ENCODE measurements at places on chromosomes 11 and 22.

- DNase-seq = no peak
Measured at GRCh38 chr11:71075871-71076420, 176.4 kb downstream of the SHANK2 start.

GRCh38 chr11:125375146-125375545 lies 120.9 kb downstream of the FEZ1 start:
- DNase-seq = no peak

DNA sequence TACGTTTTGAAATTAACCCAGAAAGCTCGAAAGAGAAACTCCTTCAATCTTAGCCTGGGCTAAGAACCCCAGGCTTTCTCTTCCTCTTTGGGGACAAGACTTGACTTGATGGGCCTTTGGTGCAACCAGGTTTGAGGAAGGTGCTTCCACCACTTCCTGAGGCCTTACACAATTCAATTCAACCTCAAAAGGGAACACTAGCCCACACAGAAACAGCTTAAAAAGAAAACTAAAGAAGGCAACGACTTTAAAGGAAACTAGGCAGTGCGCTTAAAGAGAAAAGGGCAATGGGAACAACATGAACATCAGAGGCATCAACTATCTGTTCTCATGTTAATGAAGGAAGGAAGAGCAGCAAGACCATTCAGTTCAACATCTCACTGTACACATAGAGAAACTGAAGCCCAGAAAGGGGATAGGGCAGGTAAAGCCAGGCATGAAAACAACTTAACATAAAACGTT lies 24.8 kb downstream of the PAK1 start:
- DNase-seq = no peak

DNA sequence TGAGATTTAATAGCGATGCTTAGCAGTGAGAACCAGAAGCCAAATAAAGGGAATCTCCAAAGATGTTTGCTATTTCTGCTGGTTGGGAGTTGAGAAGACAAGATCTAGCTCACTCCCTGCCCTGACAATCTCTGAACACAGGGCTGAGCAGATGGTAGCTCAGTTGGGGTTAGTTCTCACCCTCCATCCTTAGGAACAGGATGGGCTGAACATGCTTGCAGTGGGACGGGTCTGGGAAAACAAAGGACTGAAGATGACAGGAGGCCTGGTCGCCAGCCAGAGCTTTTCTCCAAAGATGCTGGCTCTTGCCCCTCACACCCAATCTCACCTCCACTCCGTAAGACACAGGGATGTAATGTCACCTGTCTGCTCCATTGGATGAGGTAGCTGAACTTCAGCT lies 72.7 kb downstream of the SC5D start:
- DNase-seq = no peak

DNA sequence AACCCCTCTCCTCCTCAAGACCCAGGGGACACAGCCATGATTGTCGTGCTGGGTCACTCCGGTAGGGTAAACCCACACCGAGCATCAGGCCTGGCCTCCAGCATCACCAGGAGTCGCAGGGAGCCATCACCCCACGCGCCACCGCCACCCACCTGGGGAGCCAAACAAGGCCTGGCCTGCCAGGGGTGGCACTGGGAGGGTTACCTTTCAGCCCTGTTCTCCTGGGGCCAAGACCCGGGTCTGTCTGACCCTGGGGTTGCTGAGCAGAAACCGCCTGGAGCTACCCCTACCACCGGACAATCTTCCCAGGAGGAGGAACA lies 39.3 kb upstream of the NNMT start:
- no peak for DNase-seq

GRCh38 chr11:10348650-10349280 lies 43.9 kb downstream of the ADM start:
- peak; percentile 93 for DNase-seq

GRCh38 chr22:36367479-36367878 lies 20.3 kb downstream of the MYH9 start:
- no peak for DNase-seq

GRCh38 chr11:2096011-2096918 lies 42.9 kb downstream of the IGF2 start:
- peak; percentile 85 for DNase-seq

DNA sequence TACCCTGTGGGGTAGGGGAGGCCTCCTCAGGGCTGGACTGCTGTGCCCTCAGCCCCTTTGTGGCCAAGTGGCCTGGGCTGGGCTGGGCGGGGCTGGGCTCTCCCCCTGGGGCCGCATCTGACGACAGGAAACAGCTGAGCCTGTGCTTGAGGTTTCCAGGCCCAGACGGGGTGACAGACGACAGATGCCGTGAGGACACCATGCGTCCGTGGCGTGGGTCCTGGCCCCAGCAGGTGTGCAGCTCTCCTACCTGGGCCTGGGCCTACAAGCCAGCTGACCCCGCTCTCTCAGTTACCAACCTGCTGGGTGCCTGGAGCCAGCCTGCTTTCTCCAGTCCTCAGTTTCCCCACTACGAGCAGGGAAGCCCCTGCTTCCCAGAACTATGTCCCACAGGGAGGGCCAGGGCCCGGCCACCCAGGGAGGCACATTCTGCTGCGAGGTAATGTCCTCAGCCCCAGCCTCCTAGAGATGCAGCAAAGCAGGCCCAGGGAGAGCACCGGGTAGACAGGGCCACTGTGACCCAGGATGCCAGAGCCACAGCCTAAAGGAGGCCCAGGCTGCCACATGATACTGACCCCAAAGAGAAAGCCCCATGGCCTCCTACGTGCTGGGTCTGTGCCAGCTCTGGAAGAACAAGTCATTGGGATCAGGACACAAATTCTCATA lies 181.3 kb downstream of the IGLL1 start:
- no peak for DNase-seq

DNA sequence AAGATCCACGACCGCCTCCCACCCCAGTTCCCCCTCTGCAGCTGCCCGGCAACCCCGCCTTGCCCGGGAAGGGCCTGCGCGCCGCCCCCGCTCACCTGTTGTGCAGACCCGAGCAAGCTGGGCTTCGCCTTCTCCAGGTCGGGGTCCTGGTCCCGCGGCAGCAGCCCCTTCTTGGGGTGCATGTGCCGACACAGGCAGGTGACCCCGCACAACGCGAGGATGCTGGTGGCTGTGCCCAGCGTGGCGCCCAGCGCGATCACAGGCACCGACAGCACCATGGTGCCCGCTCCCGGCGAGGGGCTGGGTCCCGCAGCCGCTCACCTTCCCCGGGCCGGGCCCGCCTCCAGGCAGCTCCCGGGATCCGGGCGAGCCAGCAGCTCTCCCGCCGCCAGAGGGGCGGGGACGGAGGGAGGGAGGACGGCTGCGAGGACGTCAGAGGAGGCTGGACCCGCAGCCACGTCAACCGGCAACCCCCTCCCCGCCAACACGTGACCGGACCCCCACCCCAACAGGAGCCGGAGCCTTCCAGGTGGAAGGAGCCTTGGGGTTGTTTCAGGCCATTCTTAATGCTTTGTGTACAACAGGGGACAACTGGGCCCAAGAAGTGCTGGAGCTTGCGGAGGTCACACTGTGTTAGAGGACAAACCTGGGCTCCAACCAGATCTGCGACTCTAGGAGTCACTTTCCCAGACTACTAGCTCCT lies at the start of gene SYT13:
TSS of gene SYT13 (minus strand) at position 412 of the 703 bp plus-strand sequence. CDS start at position 278, 134 bp downstream.
- no peak for DNase-seq

DNA sequence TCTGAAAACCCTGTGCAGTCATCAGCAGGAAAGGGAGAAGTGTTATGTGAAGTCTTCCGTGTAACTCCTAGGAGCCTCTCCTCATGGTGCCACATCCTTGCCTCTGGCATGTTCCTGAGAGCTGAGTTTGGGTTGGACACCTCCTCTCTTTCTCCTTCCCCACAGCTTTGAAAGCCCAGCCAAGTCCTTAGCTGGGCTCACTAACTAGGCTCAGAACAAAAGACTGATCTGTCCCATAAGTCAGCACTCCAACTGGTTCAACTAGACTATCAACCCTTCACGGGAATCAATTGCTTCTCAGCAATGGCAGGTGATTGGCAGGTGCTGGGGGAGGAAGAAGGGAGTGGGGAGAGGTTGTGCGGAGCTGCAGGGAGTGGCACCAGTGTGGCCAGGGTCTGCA lies 509.9 kb upstream of the B3GAT1 start:
- DNase-seq = no peak

GRCh38 chr11:122981388-122982264 lies at the start of gene BSX:
BSX (minus strand) TSS chr11:122981834; CDS start chr11:122981671, 163 bp downstream.
- DNase-seq = peak; percentile 25

GRCh38 chr11:69193629-69194028 lies 37.9 kb downstream of the SMIM38 start:
- no peak for DNase-seq

- peak; percentile 88 for DNase-seq
Measured at GRCh38 chr11:8597182-8597581, 3.2 kb upstream of the STK33 start.

- DNase-seq = peak; percentile 67
Measured at GRCh38 chr11:126197277-126197939, 14.0 kb downstream of the RPUSD4 start.

DNA sequence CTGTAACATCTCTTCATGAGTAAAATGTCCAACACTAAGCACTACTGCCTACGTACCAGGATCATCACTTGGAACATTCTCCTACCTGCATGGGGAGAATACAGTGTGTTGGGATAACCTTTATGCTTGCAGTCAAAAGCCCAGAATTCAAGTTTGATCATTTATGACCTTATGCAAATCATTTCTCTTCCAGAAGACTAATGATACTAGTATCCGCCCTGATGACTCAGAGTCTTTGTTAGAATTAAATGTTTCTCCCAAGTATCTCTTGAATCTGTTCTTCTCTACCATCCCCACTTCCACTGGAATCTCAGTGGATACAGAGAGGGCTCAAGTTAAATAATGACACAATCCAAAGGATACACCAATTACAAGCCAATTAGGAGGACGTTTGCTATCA lies 12.4 kb downstream of the MAJIN start:
- DNase-seq = no peak

GRCh38 chr11:128341280-128342248 lies 245.8 kb downstream of the ETS1 start:
- DNase-seq = no peak

DNA sequence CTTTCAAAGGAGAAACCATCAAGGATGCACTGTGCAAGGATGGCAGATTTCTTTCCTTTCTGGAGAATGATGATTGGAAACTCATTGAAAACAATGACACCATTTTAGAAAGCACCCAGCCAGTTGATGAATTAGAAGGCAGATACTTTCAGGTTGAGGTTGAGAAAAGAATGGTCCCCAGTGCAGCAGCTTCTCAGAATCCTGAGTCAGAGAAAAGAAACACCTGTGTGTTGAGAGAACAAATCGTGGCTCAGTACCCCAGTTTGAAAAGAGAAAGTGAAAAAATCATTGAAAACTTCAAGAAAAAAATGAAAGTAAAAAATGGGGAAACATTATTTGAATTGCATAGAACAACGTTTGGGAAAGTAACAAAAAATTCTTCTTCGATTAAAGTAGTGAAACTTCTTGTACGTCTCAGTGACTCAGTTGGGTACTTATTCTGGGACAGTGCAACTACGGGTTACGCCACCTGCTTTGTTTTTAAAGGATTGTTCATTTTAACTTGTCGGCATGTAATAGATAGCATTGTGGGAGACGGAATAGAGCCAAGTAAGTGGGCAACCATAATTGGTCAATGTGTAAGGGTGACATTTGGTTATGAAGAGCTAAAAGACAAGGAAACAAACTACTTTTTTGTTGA lies 9.8 kb downstream of the FAM111A start:
- DNase-seq = no peak

DNA sequence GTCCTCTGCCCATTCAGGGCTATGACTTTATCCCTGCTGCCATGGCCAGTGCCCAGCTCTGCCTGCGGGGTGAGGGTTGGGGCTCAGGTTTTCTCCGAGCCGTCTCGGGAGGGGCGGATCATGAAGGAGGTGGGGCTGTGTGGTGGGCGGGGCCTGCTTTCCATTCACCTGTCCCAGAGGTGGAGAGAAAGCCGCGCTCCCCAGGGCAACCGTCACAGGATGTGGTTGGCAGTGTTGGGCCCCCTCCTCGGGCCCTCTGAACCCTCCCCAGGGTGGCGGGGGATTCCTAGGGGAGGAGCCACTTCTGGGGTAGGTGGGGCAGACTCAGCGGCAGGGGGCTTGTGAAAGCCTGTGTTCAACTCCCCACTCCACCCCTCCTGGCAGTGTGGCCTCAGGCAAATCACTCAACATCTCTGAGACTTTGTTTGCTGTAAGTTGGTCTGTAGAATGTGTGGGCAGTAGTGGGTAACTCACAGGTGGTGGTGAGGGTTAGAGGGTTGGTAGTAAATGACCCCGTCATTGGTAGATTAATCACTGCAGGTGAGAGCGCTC lies 50.3 kb downstream of the CD6 start:
- DNase-seq = no peak

GRCh38 chr11:76135491-76135890 lies 70.8 kb downstream of the WNT11 start:
- DNase-seq = peak; percentile 69

- DNase-seq = no peak
Measured at GRCh38 chr11:40183073-40184064, 1276.1 kb downstream of the LRRC4C start.

GRCh38 chr11:26742966-26743365 lies 21.1 kb upstream of the SLC5A12 start:
- no peak for DNase-seq

DNA sequence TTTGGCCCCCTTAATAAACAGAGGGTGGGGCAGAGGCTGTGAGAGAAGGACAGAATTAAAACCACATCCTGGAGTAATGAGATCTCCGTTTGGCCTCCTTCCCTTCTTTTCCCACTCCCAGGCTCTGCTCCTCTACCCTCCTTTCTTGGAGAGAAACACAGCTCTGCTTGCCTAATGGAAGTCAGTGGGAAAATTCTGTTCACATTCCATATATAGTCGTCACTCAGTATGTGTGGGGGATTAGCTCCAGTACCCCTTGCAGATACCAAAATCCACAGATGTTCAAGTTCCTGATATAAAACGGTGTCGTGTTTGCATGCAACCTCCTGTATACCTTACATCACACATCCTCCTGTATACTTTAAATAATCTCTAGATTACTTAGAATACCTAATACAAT lies 37.6 kb upstream of the THY1 start:
- peak; percentile 97 for DNase-seq

GRCh38 chr11:60482361-60482760 lies 10.2 kb upstream of the MS4A12 start:
- no peak for DNase-seq

DNA sequence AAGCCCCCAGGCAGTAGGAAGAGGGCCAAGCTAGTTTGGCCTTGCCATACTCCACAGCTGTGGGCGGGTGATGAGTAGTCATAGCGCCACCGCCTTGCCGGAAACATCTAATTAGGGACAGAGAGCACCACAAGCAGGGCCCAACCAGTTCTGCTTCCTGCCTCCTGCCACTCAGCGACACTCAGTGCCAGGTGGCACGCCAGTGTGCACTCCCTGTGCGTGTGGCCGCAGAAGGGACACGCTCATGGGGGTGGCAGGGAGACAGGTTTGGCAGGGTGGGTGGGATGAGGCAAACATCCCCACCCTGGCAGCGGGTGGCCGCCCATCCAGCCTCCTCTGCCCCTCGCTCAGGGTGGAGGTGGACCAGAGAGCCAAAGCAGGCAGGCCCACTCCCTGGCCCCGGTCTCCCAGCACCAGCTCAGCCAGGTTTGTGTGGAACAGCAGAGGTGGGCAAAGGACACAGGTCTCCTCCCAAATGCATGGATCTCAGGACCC lies 4.9 kb downstream of the OVOL1 start:
- DNase-seq = no peak

GRCh38 chr11:76680518-76681425 lies 10.2 kb upstream of the LRRC32 start:
- peak; percentile 60 for DNase-seq

- DNase-seq = no peak
Measured at GRCh38 chr11:25038131-25038530, 541.3 kb downstream of the LUZP2 start.

- no peak for DNase-seq
Measured at GRCh38 chr11:134046681-134047449, 22.0 kb upstream of the JAM3 start.

GRCh38 chr22:24442352-24442744 lies 14.9 kb downstream of the ADORA2A start:
- no peak for DNase-seq
